AG09309 (cell line): ENCODE measurements at places on chromosomes 6 and 20.

- no peak for DNase-seq
Measured at GRCh38 chr20:50054231-50054547, 58.8 kb downstream of the UBE2V1 start.

DNA sequence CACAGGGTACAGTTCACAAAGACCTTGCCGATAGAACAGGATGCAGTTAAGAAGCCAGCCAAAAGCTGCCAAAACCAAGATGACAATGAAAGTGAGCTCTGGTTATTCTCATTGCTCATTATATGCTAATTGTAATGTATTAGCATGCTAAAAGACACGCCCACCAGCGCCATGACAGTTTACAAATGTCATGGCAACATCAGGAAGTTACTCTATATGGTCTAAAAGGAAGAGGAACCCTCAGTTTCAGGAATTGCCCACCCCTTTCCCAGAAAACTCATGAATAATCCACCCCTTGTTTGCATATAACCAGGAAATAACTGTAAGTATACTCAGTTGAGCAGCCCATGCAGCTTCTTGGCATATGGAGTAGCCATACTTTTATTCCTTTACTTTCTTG is 748.7 kb downstream of the QKI start:
- DNase-seq, result no peak

DNA sequence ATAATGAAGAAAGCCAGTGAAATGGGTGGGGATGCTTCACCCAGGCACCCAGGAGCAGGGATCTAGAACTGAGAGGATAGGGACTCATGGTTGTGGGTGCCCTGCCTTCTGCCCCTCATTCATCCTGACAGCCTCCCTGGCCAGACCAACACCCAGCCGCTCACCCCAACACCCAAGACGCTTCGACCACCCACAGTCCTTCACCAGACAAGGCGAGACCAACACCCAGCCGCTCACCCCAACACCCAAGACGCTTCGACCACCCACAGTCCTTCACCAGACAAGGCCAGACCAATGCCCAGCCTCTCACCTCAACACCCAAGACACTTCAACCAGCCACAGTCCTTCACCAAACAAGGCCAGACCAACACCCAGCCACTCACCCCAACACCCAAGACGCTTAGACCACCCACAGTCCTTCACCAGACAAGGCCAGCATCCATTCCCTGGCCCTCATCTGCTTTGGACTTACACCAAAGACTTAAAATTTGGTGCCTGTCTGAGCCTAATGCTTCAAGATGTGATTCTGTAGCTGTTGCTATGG is 131.5 kb downstream of the ANKRD60 start:
- no peak for DNase-seq

DNA sequence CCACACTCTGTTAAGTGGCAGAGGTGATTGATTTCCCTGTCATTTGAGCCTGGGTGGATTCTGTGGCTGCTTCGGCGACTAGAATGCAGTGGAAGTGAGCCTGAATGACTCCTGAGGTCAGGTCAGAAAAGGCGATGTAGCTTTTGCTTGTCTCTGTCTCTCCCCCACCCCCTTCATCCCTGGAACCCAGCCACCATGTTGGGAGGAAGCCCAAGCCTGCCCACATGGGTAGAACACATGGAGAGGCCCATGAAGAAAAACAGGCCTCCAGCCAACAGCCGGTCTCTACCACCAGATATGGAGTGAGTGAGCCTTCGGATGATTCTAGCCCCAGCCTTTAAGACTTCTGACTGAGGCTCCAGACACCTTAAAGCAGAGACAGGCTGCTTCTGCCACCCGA is 181.0 kb downstream of the TFAP2C start:
- DNase-seq, result no peak

GRCh38 chr6:6803180-6803977 is 214.9 kb downstream of the LY86 start:
- DNase-seq, result no peak

GRCh38 chr6:39665861-39666260 is 59.3 kb downstream of the KIF6 start:
- no peak for DNase-seq

DNA sequence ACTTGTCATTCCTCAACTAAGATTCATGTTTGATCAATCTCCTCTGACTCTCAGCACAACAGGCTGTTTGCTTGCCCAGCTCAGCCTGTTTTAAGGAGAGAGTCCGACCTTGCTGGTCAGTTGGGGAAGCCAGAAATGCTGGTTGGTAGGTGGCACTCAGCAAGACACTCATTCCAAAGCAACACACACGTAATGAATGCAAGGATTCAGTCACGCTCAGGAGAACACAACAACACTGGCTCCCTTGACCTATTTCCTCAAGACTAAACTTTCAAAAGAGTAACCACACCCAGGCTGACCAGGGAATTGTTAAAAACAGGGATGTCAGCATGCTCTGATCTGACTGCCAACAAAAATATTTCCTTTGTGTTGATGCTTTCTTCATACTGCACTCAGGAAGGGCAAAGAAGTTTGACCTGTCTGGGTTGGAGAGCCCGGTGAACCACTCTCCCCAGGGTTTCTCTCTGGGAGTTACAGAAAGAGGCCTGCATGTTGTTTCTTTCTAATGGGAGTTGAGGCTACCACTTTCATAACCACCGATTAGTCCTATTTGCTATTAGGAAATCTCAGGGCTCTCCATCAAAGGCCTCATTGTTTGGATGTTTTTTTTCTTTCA is 25.6 kb upstream of the PREP start:
- peak; percentile 89 for DNase-seq

GRCh38 chr6:43391440-43392031 is 22.1 kb upstream of the ZNF318 start:
- DNase-seq, result no peak

GRCh38 chr6:156839129-156839528 is 62.0 kb downstream of the ARID1B start:
- DNase-seq, result no peak

GRCh38 chr20:59786801-59787537 is 146.5 kb downstream of the SYCP2 start:
- DNase-seq, result no peak

- DNase-seq, result no peak
Measured at GRCh38 chr6:111626441-111626840, 20.8 kb upstream of the TRAF3IP2 start.

- DNase-seq, result no peak
Measured at GRCh38 chr6:112145080-112145573, 57.7 kb downstream of the FAM229B start.

DNA sequence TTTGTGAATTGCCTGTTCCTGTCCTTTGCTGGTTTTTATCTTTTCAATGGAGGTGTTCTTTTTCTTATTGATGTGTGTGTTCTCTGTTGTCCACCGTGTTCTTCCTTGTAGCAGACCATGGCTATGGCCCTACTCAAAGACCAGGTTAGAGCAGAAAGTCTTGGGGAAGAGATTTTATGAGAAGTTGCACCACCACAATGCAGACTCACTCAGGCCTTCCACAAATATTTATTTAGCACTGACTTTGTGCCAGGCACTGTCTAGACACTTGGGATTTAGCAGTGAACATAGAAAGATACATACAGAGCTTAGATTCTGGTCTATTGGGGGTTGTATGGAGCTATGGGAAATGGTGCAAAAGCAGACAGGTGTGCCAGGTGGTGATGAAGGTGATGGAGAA is 98.8 kb downstream of the DTD1 start:
- no peak for DNase-seq
